Neural progenitor cell (in vitro differentiated cells): ENCODE measurements at places on chromosomes 1 and 21.

GRCh38 chr1:27258598-27258997 lies 24.2 kb downstream of the WDTC1 start:
- no peak for DNase-seq

DNA sequence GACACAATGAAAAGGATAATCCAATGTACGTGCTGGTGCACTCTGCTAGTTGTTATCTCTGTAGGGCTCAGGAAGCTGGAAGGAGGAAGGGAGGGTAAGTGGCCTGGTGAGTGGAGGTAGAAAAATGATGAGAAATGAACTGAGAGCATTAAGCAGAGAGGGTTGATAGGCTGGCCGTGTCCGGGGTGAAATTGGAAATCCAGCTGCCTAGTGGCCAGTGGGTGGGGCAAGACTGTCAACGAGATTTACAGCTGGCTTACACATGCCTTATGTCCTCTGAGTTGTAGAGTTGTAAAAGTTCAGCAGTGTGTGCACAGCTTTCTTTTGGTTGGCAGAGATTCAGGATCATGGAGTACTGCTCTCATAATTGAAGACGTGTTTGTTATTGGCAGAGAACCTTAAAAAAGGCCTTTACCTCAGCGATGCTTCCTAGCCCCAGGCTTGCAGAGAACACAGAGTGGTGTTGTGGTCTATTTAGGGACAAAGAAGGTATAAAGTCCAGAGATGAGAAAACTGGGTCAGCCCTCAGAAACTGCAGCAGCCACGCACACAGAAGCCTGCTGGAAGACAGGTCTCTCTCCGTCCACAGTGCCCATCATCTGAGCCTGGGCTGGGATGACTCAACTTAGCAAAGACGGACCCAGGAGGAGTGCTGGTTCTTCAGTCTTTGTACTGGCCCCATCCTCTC lies 132.4 kb downstream of the EDEM3 start:
- no peak for DNase-seq

- DNase-seq = no peak
Observed at GRCh38 chr1:172698224-172698623, 39.3 kb downstream of the FASLG start.

- DNase-seq = no peak
Observed at GRCh38 chr1:152252157-152252556, 28.2 kb upstream of the HRNR start.

- DNase-seq = no peak
Observed at GRCh38 chr1:233689017-233689747, 75.3 kb downstream of the KCNK1 start.

DNA sequence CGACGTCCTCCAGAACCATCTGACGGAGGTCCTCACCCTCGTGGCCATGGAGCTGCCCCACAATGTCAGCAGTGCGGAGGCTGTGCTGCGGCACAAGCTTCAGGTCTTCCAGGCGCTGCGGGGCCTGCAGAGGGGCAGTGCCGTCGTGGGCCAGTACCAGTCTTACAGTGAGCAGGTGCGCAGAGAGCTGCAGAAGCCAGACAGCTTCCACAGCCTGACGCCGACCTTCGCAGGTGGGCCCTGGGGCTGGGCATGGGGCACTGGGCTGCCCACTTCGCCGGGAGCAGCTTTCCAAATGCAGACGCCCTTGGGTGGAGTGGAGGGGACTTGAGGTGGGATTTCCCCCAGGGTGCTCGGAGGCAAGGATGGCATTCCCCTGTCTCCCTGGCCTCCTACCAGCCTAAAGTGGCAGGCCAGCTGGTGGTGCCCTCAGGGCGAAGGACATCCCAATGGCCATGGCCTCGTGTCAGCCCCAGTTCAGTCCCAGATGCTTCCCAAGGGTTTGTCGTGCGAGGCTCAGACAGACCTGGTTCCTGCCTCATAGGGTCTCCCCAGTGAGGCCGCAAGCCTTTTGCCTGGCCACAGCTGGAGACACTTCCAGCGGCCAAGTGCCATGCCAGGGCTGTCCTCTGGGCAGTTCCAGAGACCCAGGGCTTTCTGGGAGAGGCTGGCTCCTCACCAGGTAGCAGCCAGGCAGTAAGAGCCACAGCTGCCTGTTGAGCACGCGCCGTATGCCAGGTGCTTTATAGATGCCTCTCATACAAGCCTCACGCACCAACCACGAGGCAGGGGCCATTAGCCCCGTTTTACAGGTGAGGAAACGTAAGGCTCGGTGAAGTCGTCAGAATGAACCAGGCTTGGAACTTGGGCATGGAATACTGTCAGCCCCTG lies 27.8 kb downstream of the H6PD start:
- no peak for DNase-seq

DNA sequence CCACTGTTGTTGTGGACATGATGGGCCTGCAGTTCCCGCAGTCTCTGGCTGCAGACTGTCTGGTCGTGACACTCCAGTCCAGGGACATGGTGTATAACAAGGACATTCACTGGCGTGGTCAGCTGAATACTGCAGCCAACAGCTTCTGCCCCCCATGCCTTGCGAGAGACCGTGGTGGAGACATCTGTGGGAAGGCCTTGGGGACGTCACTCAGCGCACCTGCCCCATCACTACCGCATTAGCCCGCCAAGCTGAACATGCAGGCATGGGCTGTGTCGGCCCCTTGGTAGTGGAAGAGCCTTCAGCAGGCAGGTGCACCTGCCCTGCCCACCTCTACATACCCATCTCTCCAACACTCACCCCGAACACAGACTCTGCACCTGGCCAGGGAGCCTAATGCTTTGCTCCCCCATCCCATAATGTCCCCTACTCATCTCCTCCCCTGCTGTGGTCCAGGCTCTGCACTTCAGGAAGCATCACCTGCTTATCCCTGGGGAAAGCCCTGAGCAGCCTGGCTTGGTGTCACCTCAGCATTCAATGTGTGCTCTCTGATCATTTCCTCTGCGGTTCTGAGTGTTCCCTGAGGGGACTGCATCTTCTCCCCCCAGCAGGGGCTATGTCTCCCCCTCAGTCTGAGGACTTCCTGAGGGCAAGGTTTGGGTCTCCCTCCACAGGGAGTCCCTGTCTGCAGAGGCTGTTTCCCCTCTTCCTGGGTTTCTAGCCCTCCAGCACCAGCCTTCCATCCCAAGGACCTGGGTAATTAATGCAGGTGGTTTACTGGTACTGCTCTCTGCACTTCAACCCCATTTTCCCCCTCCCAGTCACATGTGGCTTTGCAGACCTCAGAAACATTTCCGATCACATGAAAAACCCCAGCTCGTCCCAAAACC lies 3.2 kb downstream of the PGLYRP4 start:
- DNase-seq = no peak

- DNase-seq = peak; percentile 31
Observed at GRCh38 chr1:54375712-54376429, 30.3 kb downstream of the SSBP3 start.

DNA sequence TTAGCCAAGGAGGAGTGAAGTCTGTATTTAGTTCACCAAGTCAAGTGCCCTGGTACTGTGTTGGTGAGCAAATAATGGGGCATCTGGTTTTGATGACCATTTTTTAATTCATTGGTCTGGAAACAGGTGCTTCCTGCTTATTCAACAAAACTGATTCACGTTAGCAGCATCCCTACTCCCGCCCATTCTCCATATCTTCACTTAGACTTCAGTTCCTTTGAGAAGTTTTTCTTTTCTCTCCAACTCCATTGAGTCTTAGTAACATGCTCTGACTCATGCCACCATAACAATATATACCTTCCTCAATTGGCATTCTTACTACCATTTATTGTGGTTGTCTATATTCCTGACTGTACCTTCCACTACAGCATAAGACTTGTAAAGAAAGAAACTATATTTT lies 468.9 kb downstream of the DPYD start:
- DNase-seq = no peak

DNA sequence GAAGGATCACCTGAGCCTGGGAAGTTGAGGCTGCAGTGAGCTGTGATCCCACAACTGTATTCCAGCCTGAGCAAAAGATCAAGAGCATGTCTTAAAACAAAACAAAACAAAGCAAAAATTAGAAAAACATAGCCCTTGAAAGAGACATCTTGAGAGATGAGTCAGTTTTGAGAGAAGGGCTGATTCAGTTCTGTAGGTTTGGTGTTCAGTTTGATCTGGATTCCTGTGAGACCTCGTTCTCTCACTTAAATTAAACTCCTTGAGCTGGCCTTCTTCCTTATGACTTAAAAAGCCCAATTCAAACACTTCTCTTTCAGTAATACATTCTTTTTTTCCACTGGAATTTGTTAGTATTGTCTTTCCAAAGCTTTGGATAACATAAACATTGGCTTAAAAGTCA lies 164.2 kb downstream of the NRIP1 start:
- DNase-seq = no peak

GRCh38 chr1:56501888-56502287 lies 77.5 kb downstream of the PLPP3 start:
- DNase-seq = no peak

DNA sequence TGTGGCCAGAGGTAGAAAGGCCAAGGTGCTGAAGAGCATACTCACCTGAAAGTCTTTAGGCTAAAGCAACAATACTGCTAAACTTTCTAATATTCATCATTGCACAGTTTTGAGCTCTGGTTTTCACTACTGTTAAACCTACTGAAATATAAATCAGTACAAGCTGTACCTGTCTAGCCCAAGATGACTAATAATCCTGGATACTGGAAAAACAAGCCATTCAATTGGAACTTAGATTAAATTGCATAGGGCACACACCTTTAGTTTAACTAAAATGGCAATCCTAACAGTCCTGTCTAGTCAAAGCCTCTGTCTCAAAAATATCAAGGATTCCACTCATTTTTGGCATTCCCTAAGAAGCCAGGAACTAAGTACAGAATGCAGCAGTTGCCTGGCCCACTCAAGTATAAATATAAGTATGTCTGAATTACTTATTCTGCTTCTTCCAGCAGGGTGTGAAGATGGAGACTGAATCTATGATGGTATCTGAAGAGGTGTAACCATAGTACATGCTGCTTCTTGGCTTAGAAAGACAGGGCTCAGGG lies 3.1 kb downstream of the CHML start:
- DNase-seq = no peak

DNA sequence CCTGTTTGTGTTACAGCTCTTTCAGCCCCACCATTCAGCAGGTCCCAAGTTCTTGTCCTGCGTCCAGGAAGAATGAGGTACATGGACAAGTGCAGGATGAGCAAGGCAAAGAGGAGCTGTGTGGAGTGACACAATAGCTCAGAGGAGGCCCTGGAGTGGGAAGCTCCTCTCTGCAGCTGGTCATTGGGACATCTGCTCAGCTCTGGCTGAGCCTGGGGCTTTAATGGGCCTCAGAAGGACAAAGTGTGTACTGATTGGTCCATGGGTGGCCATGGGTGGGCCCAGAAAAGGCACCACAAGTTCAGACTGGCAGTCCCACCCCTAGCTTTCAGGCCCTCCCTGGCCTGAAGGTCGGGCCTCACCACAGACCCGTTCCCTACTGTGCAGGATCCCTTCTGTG lies 14.7 kb upstream of the HYI start:
- no peak for DNase-seq
